ENCODE measurements at places on chromosomes 4 and X. TPM values are rescaled to one million over a fixed set of nuclear protein-coding genes. Genes with fewer than 3 reads are reported as not detected.

MCTS1 gene
- total RNA-seq = 90.8 TPM

RAB39B gene
- total RNA-seq = 0.63 TPM

DAPP1 gene
- total RNA-seq = not detected

P2RY4 gene
- not detected for total RNA-seq

RGN gene
- not detected for total RNA-seq

RIPPLY1 gene
- not detected for total RNA-seq

GIMD1 gene
- total RNA-seq = not detected

GPRASP3 gene
- total RNA-seq = 3.7 TPM

ZNF157 gene
- not detected for total RNA-seq

SH3BGRL gene
- total RNA-seq = 52.1 TPM

PDCL2 gene
- not detected for total RNA-seq

FGFR3 gene
- total RNA-seq = 2.2 TPM

RELL1 gene
- total RNA-seq = 5.4 TPM

GK2 gene
- total RNA-seq = not detected

ABCD1 gene
- 2.1 TPM for total RNA-seq

HMX1 gene
- total RNA-seq = 0.16 TPM

FREM3 gene
- not detected for total RNA-seq

FAM9A gene
- not detected for total RNA-seq

GLA gene
- total RNA-seq = 182 TPM

RNF175 gene
- not detected for total RNA-seq

TREX2 gene
- 1.7 TPM for total RNA-seq

CT83 gene
- total RNA-seq = not detected

GLRA3 gene
- not detected for total RNA-seq

SPANXB1 gene
- total RNA-seq = 1.9 TPM

GLRB gene
- total RNA-seq = 0.64 TPM

GUCY1B1 gene
- 0.27 TPM for total RNA-seq
